Eye (tissue), 1 donor: ENCODE measurements at places on chromosomes 2 and 18.

- DNase-seq: no peak
Measured at GRCh38 chr18:12606592-12607315, 51.2 kb downstream of the SPIRE1 start.

DNA sequence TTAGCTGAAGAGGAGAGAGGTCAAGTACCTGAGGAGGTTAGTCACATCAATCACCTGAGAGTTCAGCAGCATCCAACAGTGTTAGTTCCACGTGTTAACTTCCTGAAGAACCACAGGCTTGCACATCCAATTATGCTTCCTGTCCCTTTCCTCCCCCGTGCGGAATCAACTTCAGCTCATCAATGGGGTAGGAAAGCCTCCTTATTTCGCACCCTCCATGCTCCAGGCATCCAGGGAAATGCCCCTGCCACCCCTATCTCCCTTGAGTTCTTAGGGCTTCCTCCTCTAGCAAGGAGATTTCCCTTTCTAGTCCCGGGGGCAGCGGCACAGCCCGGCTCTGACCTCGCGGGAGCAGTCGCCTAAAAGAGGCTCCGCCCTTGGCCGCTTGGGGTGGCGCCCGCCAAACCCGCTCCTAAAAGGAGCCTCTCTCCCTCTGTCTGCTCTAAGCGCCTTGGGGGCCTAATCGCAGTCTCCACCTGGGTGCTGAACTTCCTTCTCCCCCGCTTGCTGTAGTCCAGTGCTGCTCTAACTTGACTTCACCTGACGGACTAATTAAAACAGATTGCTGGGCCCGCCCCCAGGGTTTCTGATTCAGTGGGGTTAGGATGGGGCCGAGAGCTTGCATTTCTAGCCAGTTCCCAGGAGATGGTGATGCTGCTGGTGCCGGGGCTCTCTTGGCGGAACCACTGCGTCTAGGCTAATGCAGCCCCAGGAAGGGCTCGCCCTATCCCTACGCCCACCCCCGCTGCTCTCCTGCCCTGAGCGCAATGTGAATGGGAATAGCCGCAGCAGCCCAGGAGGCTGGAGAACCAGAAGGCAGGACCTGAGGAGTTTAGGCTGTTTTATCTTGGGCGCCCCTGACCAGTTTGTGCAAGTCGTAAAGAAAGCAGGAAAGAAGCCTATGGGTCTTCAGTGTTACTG lies 3.4 kb upstream of the TET3 start:
- DNase-seq: peak; percentile 61

- DNase-seq: no peak
Measured at GRCh38 chr2:234293973-234294372, 202.9 kb downstream of the ARL4C start.

- DNase-seq: no peak
Measured at GRCh38 chr18:77316008-77316407, 66.4 kb downstream of the GALR1 start.

DNA sequence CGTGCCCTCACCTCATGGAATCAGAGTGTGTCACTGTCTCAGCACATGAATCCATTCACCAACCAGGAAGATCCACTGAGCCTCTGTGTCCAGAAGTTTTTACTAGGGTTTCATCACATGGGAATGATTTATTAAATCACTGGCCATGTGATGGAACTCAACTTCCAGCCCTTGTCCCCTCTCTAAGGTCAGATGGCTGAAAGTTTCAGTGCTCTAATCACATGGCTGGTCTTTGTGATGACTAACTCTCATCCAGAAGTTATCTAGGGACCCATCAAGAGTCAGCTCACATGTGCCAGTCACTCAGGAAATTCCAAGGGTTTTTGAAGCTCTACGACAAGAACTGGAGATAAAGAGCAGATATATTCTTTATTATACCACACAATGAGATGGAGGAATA lies 140.5 kb upstream of the GYPC start:
- no peak for DNase-seq

DNA sequence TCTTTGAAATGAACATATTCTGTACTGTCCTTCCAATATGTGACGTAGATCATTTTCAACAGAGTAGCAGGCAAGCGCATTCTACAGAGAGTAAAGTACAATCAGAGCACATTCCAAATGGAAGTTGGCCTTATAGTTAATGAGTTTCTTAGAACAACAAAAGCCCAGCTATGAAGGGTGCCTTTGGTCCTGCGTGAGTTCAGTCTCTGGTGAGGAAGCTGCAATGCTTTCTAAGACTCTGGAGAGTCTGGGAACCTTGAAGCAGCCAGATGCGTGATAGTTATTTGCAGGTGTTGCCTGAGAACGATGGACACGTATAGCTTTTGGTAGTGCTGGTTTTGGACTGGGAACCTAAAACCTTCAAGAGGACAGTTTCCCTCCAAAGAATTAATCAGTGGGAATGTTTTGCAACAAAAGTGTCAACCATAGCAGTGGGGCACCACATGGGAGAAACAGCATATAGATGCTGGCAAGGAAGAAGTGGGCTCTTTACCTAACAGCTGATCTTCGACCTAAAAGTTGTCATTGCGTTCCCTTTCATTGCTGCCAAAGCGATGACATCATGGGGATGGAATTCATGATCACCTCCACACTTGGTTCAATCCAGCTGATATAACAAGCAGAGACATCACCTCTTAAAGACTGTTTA lies 9.3 kb upstream of the SNORC start:
- no peak for DNase-seq

GRCh38 chr2:75055820-75056675 lies 97.6 kb downstream of the POLE4 start:
- DNase-seq: peak; percentile 29

DNA sequence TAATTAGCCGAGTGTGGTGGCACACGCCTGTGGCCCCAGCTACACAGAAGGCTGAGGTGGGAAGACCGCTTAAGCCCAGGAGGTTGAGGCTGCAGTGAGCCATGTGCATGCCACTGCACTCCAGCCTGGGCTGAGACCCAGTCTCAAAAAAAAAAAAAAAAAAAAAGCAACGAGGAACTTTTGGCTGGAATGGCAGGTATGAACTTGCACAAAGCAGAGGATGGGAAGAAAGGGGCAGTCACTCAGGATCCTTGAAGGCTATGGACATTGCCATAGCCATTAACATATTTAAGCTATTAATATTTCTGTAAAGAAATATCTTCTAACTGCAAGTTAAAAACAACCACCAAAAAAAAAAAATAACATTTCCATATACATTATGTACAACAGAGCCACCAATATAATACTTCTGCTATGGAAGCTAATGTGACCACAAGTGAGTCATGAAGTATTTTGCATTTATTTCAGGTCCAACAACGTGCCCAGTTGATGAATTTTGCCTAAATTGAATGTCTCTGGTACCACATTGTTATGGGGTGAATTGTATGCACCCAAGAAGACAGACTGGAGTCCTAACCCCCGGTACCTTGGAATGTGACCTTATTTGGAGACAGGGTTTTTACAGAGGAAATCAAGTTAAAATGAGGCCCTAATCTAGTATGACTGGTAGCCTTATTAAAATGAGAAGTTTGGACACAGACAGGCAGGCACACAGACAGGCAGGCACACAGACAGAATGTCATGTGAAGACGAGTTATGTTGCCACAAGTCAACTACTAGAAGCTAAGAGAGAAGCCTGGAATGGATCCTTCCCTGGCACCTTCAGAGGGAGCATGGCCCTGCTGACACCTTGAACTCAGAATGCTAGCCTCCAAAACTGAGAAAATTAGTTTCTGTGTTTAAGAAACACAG lies 102.8 kb downstream of the RBMS1 start:
- DNase-seq: no peak

DNA sequence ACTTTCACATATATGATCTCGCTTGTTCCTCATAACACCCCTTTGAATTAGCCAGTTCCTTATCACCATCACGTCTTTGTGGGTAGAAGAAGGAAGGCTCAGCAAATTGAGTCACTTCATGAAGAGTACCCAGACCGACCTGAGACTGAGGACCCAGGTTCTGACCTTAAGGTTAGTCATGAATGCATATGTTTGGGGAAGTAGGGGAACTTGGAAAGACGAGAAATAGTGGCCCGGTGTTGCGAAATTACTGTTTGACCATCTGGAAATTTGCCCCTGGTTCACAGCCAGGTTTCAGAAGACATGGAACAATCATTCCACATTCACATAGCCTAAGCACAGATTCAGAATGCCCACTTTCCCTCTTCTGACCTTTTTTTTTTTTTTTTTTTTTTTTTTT lies 59.8 kb downstream of the MEIS1 start:
- DNase-seq: no peak

- DNase-seq: no peak
Measured at GRCh38 chr2:53075760-53076159, 691.8 kb upstream of the CHAC2 start.

- no peak for DNase-seq
Measured at GRCh38 chr2:98775146-98775986, 44.4 kb upstream of the MGAT4A start.

- DNase-seq: no peak
Measured at GRCh38 chr2:222594679-222595078, 61.2 kb downstream of the FARSB start.

- no peak for DNase-seq
Measured at GRCh38 chr18:24613896-24614640, 153.6 kb downstream of the HRH4 start.

- DNase-seq: peak; percentile 46
Measured at GRCh38 chr18:62371436-62371835, 46.3 kb downstream of the TNFRSF11A start.
